Activated CD4-positive, alpha-beta memory T cell treated with anti-CD3 and anti-CD28 coated beads, Interleukin-2, amount 10 ng/mL, durations not matched to agents 7 days and 5 days (primary cell): ENCODE measurements at places on chromosomes 12 and 14. TPM values are rescaled to one million over a fixed set of nuclear protein-coding genes. Genes with fewer than 3 reads are reported as not detected.

The KRT6B gene
- not detected for total RNA-seq

DNA sequence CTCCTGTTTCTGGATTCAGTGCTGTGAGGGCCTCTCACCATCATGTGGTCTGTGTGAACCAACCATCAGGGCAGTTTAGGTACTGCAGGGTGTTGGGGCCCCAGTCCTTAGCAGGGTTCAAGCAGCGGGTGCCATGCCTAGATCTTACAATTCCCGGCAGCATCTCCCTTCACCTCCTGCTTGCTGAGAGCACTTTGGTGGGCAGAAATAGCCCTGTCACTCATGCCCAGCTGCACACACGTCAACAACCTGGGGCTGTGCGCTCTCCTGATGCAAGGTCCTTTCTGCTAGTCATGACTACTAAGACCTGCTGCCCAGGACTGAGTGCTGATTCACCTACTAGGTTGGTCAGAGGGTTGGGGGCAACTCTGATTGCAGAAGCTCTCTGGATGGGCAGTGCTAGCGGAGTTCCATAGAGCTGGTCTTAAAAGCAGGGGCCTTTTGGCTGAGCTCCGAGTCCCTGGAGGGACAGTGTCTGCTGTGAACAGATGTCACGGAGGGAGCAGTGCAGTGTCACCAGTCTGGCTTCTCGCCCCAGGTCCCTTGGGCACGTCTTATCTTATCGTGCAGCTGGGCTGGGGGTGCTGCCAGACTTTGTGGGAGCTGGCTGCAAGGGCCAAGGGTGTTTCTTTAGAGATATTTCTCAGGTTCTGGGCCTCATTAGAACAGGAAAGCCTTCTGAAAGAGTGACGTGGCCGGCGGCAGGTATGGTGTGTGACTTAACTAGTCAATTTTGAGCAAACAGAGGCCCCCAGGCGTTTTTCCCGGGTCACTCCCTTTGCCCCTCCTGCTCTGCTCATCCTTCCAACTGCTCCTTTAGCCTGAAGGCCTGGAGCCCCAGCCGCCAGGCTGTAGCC is 71.8 kb downstream of the NINJ2 start:
- DNase-seq, result no peak

The HOXC6 gene
- total RNA-seq, result not detected

DNA sequence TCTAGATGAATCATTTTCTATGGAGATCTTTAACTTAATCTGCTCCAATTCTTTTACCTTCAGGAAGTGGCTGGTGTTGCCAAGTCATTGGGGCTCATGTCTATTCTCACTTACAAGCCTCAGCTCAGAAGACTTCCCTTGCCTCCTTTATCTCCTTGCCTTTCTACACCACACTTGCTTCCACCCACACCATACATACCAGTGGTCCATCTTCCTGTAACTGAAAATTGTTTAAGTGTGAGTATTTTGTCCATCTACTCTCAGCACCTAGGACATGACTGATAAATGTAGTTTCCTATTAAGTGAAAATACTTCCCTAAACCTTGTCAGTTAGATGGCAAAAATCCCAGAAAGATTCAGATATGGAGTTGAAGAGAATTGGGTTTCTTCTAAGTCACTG is 199.7 kb upstream of the CPNE8 start:
- DNase-seq, result no peak

DNA sequence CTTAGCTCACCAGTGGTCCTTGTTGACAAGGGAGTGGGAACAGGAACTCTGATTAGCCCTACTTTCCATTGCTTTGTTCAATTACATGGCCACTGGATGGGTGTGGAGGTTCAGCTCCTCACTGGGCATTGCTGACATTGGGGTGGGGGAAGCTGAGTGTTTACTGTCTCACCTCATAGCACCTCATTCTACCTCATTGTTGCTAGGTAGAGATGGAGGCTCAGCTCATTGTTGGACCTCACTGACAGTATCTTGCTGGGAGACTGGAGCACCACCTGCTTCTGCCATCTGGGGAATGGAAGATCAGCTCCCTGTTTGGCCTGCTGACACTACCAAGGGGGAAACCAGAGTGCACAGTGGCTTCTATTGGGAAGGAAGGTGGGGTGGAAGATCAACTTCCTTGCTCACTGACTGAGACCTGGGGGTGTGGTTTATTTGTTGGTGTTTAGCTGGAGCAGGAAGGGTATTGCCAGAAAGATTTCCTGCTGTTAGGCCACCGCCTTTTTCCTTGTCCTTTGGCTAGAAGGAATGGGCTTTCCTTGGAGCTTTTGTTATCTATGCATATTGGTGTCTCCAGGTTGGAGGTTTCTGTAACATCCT is 1.3 kb upstream of the OR4E2 start:
- DNase-seq, result no peak

The KRT6C gene
- not detected for total RNA-seq

The CLEC4C gene
- not detected for total RNA-seq

DNA sequence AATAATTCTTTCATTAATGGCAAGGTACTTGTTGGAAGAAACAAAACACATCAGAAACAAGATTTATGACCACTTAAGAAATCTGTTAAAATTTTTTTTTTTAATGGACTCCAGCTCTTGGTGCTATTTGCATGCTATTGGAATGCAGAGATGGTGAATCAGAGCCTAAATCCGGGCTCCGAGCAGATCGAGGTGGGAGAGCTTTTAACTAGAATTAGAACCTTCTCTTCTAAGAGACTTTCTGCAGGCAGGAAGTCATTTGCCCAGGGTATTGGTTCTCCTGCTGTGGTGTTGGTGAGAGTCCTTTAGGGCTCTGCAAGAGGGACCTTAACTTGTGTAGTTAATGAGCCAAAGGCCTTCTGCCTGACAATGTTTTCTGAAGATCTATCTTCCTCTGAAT is 419.4 kb downstream of the SNAPC1 start:
- DNase-seq, result no peak
